Glutamatergic neuron (in vitro differentiated cells): ENCODE measurements at places on chromosomes 7 and 10. TPM values are rescaled to one million over a fixed set of nuclear protein-coding genes. Genes with fewer than 3 reads are reported as not detected.

GRCh38 chr10:1166828-1167275 lies 110.7 kb downstream of the WDR37 start:
- peaks cover 8% of the 10 kb centered on the region for H3K36me3 ChIP-seq
- H3K4me3 ChIP-seq, result no peak overlapping the region
- peaks cover 2% of the 10 kb centered on the region for H3K27me3 ChIP-seq
- peaks cover 1% of the 10 kb centered on the region for H3K4me1 ChIP-seq

Gene GPR158
- 2.6 TPM for total RNA-seq

Gene CDHR3
- 50.8 TPM for total RNA-seq

GRCh38 chr7:92884218-92884617 lies 47.8 kb upstream of the CDK6 start:
- H3K27ac ChIP-seq, result no peak overlapping the region
- DNase-seq, result no peak
- H3K4me1 ChIP-seq, result peaks cover 4% of the 10 kb centered on the region
